IPS DF 6.9 (cell line): ENCODE measurements at places on chromosomes 3 and 15.

DNA sequence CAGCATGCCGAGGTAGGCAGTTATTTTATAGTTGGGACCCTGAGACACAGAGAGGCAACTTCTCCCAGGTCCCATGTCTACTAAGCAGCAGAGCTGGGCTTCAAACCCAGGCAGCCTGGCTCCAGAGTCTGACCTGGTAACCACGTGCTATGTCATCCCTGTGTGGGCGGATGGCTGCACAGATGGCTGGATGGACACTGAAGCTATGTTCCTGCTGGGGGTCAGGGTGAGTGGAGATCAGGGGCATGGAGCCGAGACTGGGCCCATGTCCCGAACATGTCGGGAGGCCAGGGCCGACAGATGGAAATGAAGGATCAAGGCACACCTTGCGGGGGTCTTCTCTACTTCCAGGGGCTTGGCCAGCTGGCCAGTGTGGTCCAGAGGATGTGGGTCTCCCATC lies 9.3 kb upstream of the FBLN2 start:
- no peak for DNase-seq

DNA sequence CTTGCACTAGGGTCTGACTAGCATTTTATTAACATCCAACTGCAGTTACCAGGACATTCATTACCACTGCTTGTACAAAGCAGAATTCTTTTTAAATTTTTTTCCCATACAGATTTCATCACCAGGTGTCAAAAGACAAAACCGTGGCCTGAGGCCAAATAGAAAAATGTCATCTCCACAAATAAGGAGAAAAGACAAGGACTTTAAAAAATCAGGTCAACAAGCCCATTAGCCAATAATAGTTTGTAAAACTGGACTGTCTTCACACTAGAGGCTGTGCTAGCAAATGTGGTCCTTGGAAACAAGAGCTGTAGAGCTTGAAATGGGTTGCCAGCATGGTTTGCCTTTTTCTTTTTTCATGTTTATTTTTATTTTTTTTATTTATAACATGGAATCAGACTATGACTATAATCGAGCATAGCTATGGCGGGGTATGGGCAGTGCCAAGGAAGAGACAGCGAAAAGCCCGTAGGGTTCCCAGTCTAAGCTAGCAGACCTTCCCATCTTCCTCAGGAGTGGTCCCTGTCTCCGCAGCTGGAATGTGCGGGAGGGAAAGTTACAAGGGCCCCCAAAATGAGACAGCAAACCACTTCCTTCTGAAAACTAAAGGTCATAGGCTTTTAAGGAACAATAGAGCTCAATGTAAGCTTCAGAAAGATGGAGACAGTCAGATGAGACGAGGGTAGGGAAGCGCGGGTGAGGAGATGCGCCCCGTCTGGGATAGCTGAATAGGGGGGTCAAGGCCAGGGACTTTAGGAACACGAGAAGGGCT lies 1.5 kb downstream of the PTPN9 start:
- DNase-seq: no peak

DNA sequence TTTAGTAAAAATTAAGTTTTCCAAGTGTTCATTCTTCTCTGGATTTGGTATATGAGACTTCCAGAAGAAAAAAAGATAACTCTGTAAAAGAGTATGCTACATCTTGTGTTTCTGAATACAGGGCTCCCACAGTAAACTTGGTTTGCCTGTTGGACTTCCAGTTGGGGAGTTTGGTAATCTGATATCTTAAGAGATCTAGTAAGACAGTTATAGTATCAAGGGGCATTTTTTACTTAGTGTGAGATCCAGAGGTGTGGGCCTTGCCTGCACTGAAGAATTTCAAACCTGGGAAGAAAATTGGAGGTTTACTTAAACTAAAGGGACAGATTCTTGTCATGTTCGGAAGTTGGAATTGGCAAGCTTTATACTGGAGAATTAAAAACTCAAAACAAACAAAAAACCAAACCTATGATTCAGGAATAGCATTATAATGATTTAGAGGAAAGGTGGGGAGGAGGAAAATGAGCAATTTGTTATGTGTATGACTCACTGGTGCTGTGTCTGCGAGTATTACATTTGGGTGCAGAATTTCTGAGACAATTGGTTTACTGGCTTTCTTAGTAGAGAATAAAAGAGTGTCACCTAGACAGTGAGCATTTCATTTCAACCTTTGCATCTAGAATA lies 58.9 kb upstream of the ULK4 start:
- DNase-seq: no peak

DNA sequence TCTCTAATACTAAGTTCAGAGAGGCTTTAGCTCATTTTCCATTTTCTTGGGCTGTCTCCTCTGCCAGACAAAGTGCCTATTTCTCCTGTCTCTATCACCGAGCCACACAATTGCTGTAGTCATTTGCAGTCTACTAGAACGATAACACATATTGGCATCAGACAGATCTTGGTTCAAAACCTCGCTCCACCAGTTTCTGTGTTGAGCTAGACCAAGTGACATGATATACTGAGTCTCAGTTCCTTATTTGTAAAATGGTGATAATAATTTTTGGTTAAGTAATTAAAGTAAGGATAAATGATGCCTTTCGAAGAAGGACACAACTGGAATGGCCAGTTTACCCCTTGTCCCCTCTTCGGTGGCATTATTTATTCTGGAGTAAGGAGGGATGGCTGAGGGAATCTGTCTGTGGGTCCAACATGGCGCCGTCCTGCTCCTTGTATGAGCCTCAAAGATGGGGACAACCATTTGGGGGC lies 398 bp upstream of the RAB7A start:
- DNase-seq: no peak

GRCh38 chr3:14166877-14167603 lies 11.4 kb downstream of the XPC start:
- DNase-seq: no peak

GRCh38 chr3:123881771-123882170 lies 2.4 kb downstream of the MYLK start:
- no peak for DNase-seq

DNA sequence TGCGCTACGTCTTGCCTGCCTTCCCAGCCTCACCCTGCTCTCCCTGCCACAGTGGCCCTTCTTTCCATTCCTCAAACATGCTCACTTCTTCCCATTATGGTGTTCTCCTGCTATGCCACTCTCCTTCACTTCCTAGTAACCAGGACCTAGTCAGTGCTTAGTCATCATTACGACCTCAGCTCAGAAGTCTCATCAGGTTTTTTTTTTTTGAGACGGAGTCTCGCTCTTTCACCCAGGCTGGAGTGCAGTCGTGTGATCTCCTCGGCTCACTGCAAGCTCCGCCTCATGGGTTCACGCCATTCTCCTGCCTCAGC lies 149.5 kb downstream of the GREM1 start:
- no peak for DNase-seq

DNA sequence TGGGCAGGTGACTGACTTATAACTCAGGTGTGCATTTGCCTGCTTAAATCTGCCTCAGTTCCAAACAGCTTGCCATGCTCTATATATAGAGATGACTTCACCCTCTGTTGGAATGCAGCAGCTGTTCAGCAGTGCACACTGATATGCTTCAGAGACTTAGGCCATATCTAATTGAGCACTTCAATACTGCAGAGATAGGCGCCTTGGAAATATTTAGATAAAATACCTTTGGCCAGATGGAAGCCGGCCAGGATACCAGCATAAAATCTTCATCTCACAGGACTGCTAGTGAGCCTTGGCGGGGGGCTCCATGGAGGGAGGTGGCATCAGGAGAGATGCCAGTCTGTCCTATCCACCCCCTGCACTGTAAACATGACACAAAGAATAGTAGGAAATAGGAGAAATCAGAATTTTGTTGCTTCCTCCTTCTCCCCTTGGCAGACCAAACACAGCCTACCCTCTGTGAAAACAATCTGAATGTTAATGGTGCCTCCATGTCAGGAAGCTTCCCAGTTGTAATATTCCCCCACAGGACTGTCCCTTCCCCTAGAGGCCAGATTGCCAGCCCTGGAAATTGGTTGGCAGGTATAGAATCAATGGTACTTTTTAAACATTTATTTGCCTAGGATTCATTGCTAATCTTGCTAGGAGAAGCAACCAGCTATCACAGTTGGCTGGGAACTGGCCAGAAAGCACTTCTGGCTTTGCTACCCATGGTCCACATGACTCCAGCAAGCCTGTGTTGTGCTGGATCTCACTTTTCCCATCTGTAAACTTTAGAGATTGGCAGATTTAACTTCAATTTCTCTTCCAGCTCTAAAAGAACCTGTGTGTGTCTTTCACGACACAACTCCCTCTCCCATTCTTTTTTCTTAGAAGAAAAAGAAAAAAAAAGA lies 215.5 kb upstream of the KCNMB2 start:
- no peak for DNase-seq

DNA sequence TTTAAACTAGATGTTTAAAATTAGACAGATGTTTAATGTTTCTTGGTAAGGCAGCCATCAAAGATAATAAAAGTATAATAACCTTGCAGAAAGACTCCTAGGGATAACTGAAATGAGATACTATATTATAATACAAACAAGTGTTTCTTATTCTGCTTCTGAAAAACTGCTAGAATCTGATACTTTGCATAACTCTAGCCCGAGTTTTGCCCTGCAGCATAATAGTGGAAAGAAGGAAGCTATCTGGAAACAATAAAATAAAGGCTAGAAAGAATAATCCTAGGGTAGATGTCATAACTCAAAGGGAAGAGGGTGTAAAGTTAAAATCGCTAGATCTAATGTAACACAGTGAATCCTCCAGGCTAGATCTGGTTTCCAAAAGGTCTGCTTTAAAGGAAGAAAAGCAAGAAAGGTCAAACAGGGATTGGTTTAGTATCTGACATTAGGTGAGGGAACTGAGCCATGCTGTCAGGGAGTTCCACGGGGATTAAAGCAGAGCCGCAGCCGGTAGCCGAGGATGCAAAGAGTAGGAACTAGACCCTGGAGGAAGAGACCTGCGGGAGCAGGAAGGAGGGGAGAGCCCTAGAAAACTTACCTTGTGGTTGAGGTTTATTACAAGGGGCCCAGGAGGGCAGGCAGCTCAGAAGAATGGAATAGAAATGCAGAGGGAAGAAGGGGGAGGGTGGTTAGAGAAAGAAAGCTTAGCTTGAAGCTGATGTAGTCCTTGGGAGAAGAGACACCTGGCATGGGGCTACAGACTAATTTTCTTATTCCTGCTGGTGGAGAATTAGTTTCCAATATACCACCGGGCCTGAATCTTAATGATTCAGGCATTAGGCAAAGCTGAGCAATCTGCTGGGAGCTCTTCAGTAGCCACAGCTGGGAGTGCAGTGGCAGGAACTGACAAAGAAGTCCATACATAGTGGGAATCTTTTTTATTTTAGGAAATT lies 46.1 kb upstream of the TUSC7 start:
- DNase-seq: no peak

DNA sequence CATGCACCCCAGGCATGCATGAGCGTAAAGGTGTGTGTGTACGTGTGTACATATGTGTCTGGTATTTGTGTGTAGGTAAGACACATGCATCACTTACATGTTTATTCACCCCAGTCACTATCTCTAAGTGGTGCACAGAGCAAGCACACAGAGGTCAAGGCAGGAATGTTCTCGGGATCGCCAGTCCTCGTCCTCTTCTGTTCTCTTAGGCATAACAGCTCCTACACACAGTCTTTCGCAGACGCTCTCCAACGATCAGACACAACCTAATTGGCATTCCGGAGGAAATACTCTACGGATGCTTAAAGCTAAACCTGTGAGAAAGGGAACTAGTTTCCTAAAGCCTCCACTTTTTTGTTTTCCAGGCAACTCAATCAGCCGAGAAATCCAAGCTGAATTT lies 95.9 kb downstream of the ADAMTS17 start:
- DNase-seq: no peak

DNA sequence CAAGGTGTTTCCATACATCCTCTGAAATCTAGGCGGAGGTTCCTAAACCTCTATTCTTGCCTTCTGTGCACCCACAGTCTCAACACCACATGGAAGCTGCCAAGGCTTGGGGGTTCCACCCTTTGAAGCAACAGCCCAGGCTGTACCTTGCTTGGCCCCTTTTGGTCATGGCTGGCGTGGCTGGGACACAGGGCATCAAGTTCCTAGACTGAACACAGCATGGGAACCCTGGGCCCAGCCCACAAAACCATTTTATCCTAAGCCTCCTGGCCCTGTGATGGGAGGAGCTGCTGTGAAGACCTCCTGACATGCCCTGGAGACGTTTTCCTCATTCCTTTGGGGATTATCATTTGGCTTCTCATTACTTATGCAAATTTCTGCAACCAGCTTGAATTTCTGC lies 739.0 kb upstream of the NECTIN3 start:
- no peak for DNase-seq

DNA sequence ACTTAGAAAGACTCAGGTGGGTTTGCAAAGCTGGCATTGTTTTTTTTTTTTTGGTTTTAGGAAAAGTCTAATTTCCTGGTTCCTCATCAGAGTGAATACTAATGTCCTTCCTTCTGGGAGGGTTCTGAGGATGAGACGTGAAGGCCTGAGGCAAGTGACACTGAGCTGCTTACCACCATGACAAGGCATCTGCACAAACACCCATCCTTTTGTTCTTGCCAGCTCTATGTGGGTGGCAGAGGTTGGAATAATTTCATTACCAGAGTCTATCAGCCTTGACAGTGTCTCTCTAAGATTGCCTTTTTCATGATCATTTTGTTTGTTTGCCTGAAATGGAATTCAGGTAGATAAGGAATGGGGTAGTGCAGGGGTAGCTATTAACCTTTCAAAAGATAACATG lies 17.1 kb downstream of the RTP4 start:
- no peak for DNase-seq

GRCh38 chr3:127254033-127254644 lies 33.7 kb downstream of the PRR20G start:
- no peak for DNase-seq
